ENCODE measurements at places on chromosomes 2 and 18. TPM values are rescaled to one million over a fixed set of nuclear protein-coding genes. Genes with fewer than 3 reads are reported as not detected.

The EN1 gene
- not detected for total RNA-seq

The PSMA8 gene
- total RNA-seq: not detected

The CD226 gene
- 0.32 TPM for total RNA-seq

The MRPL19 gene
- total RNA-seq: 46.9 TPM

The DPP10 gene
- total RNA-seq: not detected

The SNORC gene
- total RNA-seq: 0.65 TPM

The PCARE gene
- total RNA-seq: not detected

The COLEC11 gene
- not detected for total RNA-seq

The PTPRM gene
- 81.8 TPM for total RNA-seq

The ANKRD30BL gene
- not detected for total RNA-seq

The SIX2 gene
- total RNA-seq: 41.8 TPM

The GDF7 gene
- 0.91 TPM for total RNA-seq

The ADNP2 gene
- total RNA-seq: 22.5 TPM

The FRZB gene
- total RNA-seq: 1.4 TPM

The PLEKHA3 gene
- 8.0 TPM for total RNA-seq
